ENCODE measurements at places on chromosomes 2 and 18.
A peak's percentile ranks its signal among the peaks of the same experiment; 100 is the strongest.

GRCh38 chr2:8452979-8453903, 228.6 kb upstream of the ID2 start:
- no peak for DNase-seq

DNA sequence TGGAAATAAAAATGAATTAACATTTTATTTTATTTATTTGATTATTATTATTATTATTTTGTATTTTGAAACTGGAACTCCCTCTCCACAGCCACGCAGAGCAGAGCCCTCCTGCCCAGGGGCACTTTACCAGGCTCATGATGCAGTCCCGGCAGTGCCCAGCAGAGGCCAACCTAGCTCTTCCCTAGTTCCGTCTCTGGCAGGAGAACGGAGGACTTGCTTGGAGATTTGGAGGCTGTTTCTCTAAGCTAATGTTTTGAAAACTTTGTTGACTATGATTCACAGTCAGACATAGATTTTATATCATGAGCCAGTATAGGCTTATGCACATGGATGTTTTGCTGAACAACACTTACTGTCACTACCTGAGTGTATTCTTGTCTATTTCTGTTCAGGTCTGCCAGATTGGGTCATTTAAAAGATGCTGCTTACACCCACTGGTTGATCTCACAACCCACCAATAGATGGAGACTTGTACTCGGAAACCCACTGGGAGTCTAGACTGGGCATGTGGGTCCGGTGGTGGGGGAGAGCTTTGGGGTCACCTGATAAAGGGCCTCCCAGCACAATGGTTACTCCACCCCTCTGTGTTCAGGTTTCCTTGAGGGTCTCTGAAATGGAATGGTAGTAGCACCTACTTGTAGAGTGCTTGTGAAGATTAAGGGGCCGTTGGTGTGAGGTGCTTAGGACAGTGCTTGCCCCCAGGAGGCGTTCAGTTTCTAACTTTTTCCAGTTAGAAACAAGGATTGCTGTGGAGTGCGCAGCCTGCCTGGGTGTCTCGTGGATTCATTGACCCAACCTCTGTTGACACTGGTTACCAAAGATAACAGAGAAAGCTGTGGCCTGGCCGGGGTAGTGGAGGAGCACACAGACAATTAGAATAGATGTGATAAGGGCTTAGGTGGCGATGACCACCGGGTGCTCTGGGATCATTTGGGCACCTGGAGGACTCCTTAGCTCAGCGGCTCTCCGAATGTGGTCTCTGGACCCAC, 177.3 kb downstream of the HAUS1 start:
- peak; percentile 69 for DNase-seq

- DNase-seq = no peak
These were observed 850.3 kb downstream of the DPP10 start for GRCh38 chr2:115292742-115293141.

- DNase-seq = no peak
These were observed 63.6 kb downstream of the SLC35F5 start for GRCh38 chr2:113692698-113693428.

GRCh38 chr18:8937160-8938094, 165.1 kb upstream of the NDUFV2 start:
- DNase-seq = no peak

- no peak for DNase-seq
These were observed 64.2 kb downstream of the VRK2 start for GRCh38 chr2:58110765-58111164.

DNA sequence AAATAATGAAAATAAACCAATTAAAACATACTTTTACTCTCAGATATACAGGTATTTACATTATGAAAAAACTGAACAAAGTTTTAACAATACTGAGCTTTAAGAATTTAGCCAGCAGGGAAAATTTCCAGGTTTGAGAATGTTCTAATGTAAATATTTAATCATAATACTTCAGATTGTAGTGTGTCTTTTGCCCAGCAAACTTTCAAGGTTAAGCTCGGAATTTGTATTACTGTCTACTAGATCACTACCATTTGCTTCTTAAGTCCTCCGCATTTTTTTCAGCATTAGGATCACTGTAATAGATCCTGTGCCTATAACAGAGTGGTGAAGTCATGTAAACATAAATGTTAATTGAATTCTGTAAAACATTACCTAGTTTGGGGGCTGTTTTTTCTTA, 52.7 kb downstream of the CFAP210 start:
- no peak for DNase-seq

DNA sequence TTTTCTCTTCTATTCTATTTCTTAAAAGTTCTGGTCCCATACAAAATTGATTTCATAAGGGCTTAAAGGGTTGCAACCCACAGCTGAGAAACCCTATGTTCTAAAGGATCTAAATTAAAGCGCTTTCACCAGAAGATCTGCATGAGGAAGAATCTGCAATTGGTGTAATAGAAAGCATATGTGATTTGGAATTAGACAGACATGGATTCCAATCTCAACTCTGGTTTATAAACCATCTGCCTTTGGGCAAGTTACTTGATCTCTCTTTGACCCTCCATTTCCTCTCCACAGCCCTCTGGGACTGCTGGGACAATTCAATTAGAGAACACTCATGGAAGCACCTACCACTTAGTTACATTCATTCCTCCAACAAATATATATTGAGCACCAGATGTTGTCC, 178.7 kb downstream of the ANTXR1 start:
- DNase-seq = no peak

GRCh38 chr18:55280503-55280902, 307.5 kb downstream of the TCF4 start:
- peak; percentile 10 for DNase-seq

GRCh38 chr2:99926986-99927385, 215.4 kb downstream of the AFF3 start:
- no peak for DNase-seq

- DNase-seq = no peak
These were observed 238.5 kb downstream of the MTX2 start for GRCh38 chr2:176507786-176508185.

DNA sequence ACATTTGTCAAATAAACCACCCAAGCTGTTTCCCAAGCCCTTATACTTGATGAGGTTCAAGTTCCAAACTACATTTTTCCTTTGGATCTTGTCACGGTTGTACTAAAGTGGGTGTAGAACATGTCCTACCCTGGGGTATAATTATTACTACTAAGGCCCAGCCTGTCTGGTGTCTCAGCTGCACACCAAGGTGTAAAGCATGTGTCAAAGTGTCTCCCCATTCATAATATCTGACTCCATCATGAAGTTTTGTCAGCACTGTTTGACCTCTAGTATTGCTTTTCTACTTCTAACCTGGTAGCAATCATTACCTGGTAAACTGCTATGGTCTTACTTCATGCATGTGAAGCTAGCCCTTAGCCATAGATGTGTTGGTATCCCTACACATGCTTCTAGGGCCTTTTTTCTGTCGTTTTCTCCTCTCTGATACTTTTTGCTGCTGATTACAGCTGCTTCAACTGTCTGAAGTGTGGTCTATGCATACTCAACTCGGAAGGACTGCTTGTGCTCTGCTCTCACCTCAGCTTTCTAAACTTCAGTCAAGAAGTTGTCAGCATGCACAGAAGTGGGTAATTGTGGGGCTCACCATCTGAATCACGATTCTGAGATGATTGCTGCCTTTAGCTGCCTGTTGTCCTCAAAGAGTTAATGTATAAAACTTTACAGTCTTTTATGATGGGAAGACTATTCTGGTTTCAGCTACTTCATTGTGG, 445.7 kb upstream of the TRIB2 start:
- DNase-seq = no peak

- DNase-seq = no peak
These were observed 25.0 kb downstream of the SH3YL1 start for GRCh38 chr2:238869-239268.

DNA sequence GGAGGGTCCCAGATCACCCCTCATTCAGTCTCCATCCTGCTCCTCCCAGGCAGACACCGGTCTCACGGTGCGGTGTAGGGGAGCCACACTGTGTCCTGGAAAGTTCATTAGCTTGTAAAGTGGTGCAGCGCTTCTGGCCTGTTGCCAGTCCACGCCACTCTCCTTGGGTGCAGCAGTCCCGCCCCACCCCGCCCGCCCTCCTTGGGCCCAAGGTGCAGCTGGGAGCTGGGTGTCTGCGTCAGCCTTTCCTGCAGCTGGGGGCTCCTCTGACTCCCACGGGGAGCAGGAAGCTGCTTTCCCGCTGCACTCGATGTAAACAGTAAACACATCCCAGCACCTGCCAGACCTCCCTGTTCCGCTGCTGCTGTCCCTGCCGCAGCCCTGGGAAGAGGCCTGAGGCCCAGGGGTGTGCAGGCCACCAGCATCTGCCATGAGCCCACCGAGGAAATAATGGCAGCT, 53.8 kb upstream of the ASB18 start:
- peak; percentile 76 for DNase-seq

DNA sequence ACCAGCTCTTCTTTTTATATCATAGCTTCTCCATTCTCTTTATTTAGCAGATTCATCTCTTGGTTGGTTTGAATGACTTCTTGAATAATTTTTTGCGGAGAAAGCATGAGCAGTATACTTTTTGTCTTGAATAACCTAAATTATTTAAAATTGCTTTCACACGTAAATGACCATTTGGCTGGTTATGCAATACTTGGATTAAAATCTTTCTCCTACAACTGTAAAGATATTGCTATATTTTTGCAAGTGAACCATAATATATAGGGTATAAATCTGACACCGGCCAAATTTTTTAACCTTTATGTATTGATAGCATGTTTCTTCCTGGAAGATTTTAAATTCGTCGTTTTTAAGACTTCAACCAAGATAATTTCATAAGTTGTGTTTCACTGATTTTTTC, 6.2 kb upstream of the ZSWIM2 start:
- no peak for DNase-seq

DNA sequence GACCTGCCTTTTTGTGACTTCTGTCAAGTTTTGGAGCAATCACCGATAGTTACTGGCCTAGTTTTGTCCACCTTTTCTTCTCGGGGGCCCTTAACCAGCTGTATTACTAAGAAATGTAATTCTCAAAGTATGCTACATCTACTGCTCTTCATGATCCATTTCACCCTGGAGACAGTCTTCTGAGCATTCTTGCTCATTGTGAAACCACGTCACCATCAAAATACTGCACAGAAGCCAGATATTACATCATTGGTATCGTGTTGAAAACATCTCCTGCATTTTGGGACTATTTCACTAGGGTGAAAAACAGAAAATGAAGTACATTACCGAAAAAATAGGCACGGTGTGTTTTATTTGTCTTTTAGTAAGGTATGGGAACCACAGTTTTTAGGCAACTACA, 11.7 kb downstream of the LYPD6B start:
- no peak for DNase-seq

DNA sequence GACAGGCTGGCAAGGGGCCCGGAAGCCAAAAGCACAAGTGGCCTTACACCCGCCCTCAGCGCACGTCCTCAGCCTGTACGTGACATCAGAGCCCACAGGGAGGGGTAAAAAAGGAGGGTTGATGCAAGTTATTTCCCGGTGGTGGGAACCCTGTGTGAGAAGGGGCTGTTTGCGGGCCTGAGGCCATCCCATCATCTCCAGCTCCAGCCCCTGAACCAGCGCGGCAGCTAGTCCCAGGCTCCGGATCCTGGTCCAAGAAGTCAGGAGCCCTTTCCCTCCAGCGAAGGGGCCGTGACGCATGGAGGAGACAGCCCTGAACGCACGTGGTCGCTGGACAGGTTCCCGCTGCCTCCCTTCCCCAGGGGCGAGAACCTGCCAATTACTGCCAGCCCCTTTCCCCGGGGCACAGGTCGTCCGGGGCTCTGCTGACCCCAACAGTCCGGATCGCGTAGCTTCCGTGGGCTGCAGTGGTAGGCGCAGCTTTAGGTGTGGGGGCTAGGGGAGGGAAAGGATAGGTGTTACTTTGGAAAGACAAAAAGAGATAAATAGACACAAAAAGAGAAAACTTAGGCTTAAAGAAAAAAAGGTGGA, 1.3 kb upstream of the LRP2 start:
- peak; percentile 54 for DNase-seq

- DNase-seq = no peak
These were observed 10.5 kb downstream of the COPS8 start for GRCh38 chr2:237096201-237096600.

- DNase-seq = peak; percentile 95
These were observed at the start of gene TGOLN2 for GRCh38 chr2:85327822-85328617. TSS of gene TGOLN2 (minus strand) at chr2:85327989. CDS start at chr2:85327962, 27 bp downstream.

GRCh38 chr18:76894566-76895346, 72.4 kb downstream of the ZNF236 start:
- DNase-seq = no peak

- no peak for DNase-seq
These were observed 87.5 kb downstream of the TRIB2 start for GRCh38 chr2:12804091-12804856.

GRCh38 chr18:57154191-57154830, 7.4 kb downstream of the BOD1L2 start:
- no peak for DNase-seq

- no peak for DNase-seq
These were observed 4.1 kb downstream of the TMEM237 start for GRCh38 chr2:201639205-201639604.

GRCh38 chr2:66587216-66587615, 152.3 kb downstream of the MEIS1 start:
- no peak for DNase-seq

- DNase-seq = no peak
These were observed 20.7 kb downstream of the CAPN14 start for GRCh38 chr2:31196622-31197021.
